ENCODE measurements at places on chromosomes 4 and X.

GRCh38 chrX:626745-627509, 3.7 kb upstream of the SHOX start:
- DNase-seq, result no peak

GRCh38 chrX:72269671-72270251, 7.3 kb downstream of the RPS4X start:
- no peak for DNase-seq

- no peak for DNase-seq
Measured at GRCh38 chr4:100208964-100209363, 18.7 kb upstream of the DDIT4L start.

- no peak for DNase-seq
Measured at GRCh38 chr4:57445686-57446085, 335.5 kb upstream of the IGFBP7 start.

DNA sequence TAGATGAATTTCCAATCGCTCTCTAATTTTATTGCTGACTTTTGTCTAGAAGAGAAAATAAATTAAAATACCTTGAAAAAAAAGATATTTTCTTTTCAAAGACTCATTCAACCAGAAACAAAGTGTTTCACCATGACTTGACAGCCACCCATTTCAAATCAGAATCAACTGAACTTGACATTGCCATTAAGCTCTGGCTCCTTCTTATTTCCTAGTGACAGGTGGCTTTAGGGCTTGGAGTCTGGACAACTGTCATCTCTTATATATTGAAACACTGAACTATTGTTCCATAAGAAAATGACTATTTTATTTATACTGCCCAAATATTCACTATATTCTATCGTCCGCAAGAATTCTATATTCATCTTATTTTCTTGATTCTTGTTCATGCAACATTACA, 229.2 kb downstream of the SLC39A8 start:
- no peak for DNase-seq

DNA sequence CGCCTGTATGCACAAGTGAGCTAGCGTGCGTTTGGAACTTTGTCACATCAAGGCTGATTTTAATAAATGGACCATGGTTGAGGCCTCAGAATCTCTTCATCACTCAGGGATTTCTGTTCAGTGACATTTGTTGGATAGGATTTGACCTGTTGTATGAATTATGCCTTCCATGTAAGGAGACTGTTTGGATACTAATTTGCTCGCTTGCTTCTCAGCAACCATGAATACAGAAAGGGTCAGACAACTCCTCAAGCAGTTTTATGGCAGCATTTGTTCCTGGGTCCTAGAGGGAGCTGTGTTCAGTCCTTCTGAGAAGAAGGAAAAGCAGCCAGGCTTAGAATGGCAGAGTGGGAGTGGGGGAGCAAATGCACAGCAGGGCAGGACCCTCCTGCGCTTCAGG, 269.7 kb upstream of the LCORL start:
- DNase-seq, result no peak

GRCh38 chrX:39936886-39937770, 160.6 kb downstream of the BCOR start:
- no peak for DNase-seq

DNA sequence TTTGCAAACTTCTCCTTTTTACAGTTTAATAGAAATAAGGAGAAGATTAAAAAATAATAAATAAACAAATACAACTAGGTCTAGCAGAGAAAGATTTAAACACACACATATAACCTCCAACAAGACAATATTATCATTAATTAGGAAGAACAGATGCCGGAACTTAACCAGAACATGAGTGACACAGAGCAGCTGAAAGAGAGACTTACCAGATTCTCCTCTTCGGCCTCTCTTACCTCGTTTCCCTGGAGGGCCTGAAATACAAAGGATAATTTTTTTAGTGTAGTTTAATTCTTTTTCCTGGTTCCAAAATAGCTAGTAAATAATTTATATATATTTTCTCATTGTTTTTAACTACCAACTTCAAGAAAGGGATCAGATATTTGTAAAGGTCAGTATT, 252.5 kb downstream of the COL25A1 start:
- DNase-seq, result no peak

DNA sequence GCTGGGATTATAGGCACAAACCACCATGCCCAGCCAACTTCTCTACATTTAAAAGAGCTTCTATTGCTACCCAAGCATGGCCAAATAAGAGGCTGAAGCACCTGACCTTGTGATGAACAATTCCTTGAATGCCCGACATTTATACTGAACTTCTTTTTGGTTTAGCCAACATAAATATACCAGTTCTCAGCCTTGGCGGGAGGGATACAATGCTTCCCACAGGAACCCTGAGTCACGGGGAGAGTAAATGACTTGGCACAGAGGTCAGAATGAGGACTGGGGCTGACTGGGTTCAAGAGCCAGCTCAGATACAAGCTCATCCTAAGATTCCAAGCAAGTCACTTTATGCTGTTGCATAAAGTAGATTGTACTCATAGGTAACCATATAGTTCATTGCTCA, 6.1 kb downstream of the HOPX start:
- DNase-seq, result no peak

- no peak for DNase-seq
Measured at GRCh38 chr4:114311787-114312186, 286.8 kb upstream of the UGT8 start.

DNA sequence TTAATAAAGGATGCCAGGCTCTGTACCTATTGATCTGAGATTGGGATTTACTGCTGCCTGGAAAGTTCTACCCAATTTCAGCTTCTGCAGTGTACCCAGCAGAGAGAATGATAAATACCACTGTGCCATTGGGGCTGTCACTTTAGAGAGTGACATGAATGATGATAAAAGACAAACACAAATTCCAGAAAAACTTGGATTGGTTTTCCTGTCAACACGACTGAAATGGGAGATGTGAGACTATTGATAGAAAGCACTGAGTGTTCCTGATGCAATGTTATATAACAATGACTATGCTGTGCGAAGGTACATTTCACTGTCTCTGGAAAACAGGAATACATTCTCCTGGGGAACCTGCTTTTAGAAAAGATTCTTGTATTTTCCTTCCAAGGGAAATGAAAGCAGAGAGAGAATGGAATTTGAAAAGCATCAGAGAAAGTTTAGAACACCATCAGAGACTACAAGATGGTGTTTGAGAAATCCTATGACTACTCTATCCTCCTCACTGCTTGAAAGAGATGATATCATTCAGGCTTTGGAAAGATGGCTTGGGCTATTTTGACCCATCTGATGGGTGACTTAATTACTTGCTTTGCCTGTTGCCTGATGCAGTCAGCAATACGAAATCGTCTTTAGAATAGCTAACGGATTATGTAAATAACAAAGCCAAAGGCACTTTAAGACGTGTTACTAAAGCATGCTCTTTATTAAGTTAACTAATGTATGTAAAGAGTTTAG, 49.7 kb downstream of the MID1IP1 start:
- no peak for DNase-seq

DNA sequence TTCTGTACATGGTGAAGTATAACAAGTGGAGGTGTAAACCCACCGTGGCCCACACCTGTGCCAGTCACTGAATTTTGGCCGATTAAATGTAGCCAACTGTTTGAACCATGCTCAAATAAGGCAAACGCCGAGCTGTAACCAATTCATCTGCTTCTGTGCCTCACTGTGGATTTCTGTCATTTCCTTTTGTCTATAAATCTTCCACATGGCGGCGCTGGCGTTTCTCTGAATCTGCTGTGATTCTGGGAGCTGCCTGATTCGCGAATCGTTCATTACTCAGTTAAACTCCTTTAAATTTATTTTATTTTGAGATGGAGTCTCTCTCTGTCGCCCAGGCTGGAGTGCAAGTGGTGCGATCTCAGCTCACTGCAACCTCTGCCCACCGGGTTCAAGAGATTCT, 19.2 kb downstream of the SUPT20HL2 start:
- DNase-seq, result no peak

GRCh38 chrX:149456476-149457245, 48.4 kb downstream of the IDS start:
- no peak for DNase-seq

- DNase-seq, result no peak
Measured at GRCh38 chrX:123899701-123900100, 39.8 kb downstream of the XIAP start.

GRCh38 chr4:146053891-146054290, 115.3 kb upstream of the ZNF827 start:
- DNase-seq, result no peak

DNA sequence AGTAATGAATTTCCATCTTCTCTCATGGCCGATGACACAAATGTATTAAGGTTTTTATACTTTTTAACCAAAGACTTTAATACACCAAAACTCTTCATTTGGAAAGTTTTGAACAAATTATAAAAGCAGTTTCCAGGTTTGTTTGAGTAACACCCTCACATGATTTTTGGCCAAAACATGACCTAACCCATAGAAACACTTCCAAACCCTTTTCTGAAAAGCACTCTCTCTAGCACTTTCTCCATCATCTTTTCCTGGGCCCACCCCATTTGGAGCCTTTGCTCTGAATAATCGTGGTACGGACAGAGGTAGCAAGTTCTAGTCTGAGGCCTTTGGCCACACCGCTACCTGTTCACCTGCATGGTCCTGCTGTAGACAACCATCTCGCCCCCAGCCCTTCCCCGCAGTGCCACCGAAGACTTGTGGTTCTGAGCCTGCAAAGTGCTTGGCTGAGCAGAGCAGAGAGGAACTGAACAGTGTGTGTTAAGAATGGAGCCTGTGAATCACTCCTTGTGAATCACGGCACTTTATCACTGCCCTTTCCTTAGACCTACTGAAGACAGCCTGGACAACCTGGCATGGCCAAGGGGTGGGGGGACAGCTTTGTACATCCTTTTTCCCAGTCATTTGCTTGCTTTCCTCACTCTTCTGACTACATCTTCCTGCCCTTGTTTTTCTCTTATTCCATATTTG, 181.8 kb downstream of the PTTG2 start:
- no peak for DNase-seq

DNA sequence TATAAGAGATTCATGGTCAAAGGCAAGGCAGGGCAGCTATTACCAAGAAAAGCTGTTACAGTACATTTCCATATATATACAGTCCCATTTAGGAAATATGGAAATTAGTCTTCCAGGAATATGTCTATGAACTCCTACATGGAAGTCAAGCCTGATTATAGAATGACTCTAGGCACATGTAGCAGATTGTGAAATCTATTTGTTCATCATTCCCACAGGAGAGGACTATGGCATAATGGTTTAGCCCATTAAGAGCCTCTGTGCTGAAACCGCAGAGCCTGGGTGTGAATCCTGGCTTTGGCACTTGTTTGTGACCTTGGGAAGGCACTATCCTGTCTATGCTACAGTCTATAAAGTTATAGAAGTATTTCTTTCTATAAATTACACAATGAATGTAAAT, 764.8 kb downstream of the RAPGEF2 start:
- DNase-seq, result no peak

- DNase-seq, result no peak
Measured at GRCh38 chr4:100790836-100791615, 273.2 kb upstream of the EMCN start.

DNA sequence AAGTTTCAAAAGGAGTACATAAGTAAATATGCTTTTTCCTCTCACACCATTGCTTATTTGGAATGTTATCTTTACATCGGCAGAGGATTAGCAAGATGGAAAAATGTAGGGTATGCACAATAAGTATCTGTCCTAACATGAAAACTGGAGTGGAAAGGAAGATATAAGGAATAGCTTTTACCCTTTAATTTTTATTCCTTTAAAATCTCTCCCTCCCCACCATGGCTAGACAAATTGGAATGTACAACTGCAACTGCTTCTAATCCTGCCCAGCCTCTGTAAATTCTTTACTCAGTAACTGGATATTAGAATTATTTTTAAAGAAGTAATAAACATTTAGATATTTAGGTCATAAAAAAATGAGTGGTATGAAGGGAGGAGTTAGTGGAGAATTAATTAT, 171.5 kb downstream of the PCDH18 start:
- no peak for DNase-seq

DNA sequence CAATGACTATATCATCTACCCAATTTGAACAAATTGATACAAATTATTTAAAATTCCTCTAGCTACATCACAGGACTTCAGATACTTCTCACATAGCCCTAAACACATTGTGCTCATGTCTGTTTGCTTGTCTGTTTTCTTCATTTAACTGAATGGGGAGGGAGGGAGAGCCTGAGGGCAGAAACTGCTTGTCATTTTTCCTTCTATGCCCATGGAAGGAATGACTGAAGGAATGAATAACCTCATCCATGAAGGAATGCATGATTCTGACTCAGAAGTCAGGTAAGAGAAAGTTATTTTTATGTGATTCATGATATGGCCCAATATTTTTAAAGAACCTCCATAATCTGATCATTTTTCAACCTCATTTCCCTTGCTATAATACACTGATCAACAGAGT, 418.0 kb upstream of the PITX2 start:
- no peak for DNase-seq

- no peak for DNase-seq
Measured at GRCh38 chr4:138021139-138021830, 220.9 kb downstream of the SLC7A11 start.

DNA sequence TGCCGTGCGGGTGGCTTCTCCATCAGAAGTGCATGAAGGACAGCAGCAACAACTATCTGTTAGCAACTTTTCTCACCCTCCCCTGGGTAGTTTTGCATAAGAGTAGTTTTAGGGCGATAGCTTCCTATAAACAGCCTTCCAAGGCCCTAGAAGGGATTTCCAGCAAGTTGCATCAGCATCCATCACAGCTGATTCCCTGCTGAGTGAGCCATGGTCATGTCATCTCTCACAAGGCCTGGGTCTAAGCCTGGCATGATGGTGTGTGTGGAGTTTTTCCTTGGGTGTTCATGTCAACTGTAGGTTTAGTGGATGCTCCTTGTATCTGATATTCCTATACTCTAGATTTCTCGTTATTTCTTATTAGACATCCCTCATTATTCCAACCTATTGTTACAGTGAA, 2324.7 kb upstream of the AGA start:
- DNase-seq, result no peak

- no peak for DNase-seq
Measured at GRCh38 chrX:37781081-37781480, 1.2 kb downstream of the CYBB start.

- DNase-seq, result peak; percentile 39
Measured at GRCh38 chrX:13747836-13748235, 13.3 kb downstream of the OFD1 start.

GRCh38 chrX:55088795-55089489, at the start of gene PAGE2:
TSS of gene PAGE2 (plus strand) at chrX:55089018. CDS start at chrX:55090021, 1,003 bp downstream.
- no peak for DNase-seq

GRCh38 chr4:149781150-149781549, 34.5 kb downstream of the IQCM start:
- DNase-seq, result no peak

DNA sequence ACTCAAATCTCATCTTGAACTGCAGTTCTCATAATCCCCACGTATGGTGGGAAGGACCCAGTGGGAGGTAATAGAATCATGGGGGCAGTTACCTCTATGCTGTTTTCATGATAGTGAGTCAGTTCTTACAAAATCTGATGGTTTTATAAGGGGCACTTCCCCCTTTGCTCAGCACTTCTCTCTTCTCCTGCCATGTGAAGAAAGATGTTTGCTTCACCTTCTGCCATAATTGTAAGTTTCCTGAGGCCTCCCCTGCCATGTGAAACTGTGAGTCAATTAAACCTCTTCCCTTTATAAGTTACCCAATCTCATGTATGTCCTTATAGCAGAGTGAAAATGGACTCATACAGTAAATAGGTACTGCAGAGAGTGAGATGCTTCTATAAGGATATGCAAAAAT, 1050.6 kb upstream of the GRIA3 start:
- DNase-seq, result no peak
